ENCODE measurements at places on chromosomes 3 and 15.

DNA sequence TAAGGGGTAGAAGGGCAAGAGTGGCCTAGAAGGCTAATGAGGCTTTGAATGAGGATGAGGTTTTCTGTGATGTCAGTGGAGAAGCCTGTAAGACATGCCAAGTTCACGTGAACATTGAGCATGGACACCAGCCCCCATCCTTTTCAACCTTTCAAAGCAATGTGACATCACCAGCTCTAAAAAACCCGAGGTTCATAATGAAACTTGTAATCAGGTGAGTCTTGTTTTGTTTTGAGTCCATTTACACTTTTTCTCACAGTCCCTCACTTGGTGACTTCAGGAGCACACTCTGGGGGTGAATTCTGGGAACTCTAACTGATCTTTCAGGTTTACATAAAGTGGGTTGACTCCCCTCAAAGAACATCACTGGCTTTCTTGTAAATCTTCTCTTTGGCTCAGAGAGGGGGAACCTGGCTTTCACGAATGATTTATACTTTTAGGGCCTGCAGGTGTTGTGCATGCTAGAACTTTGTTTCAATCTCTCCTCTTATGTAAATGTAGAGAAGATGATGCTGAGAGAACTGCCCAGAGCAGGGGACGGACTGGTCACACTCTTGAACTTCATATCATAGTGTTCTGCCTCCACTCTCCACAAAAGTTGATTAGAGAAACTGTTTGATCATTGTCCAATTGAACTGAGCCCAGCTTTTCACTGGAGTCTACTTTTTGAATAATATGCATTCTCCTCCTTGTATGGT is 224.7 kb upstream of the SATB1 start:
- peak; percentile 35 for DNase-seq

DNA sequence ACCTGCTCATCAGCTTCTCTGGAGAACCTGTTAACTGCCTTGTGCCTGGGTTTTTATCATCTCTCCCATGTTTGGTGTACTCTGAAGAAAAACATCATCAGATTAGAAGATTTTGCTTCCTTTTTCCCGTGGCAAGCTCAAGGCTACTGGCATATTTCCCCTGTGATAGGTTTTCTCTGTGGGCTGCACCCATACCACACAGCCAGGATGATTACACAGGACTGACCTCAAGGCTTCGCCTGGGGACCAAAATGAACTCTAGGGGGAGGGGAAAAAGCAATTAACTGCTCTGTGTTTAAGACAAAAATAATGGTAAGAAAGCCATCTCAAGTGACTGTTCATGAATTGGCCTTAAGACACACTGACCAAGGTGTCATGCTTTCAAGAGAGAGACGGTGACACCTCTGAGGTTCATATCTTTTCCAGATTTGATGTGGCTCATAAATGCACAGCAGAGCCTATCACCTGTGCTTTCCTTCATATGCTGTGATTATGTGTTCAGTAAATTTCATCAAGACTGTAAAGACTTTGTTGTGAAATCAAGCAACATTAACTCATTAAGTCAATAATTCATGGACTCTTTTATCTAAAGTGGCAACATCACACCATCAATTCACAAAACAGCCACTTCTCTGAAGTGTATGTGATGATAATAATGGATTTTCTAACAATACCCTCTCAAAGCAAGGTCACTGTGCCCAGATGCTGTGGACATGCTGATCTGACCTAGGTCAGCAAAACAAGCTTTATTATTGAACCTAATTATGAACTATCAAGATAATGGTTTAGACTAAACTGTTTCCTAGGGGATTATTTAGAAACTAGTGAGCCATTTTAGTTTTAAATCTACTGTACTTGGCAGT is 427.9 kb downstream of the WDR72 start:
- no peak for DNase-seq

GRCh38 chr3:7484636-7485035 is 623.7 kb downstream of the GRM7 start:
- no peak for DNase-seq

DNA sequence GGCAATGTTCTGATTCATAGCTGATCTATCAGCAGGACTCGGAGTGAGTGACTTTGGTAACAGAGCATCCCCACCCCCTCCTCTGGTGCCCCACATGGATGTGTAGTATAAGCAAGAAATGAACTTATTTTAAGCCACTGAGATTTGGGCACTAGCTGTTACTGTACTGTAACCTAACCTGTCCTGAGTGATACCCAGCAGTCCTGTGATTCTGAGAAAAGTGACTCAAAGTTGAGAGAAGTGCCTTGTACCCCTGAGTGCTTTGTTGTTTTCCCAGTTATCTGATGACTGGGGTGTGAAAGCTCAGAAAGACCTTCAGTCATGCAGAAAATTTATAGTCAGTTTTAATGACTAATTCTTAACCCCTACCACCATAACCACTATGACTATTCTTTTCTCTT is 439.9 kb upstream of the RBMS3 start:
- no peak for DNase-seq

DNA sequence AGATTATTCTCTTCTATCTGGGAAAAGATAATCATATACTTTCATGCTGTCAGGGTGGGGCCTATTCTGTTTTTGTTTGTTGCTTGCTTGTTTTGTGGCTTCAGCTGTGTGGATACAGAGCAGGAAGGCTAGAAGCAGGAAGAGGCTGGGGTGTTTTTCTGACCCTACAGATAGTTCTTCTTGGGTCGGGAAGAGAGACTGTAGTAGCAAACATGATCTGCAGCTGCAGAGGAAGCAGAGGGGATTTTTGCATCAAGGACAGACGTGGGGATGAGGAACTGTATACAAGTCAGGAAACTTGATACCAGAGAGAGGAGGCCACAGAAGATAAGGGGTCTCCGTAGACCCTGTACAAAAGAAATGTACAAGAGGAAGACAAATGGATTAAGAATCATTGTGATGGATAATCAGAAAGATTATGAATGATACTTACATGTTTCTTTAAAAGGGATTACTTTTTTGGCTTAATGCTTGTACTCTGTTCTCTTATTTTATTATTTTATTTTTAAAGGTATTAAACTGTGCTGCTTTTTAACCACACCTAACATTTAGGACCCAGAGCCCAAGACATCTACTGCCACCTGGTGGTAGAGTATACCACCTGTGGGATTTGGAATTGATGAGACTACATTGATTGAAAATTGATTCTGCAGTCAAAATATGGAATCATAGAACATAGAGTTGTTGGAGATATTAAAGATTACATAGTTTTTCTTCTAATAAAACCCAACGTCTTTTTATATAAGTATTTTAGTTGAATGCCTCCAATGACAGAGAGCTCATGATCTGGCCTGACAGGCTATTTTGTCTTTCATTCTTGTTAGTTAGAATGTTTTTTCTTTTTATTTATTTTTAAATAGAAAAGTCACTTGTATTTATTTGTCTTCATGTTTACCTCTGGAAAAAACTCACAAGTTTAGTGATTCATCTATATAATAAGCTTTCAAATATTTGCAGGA is 87.3 kb upstream of the ROPN1 start:
- peak; percentile 4 for DNase-seq

DNA sequence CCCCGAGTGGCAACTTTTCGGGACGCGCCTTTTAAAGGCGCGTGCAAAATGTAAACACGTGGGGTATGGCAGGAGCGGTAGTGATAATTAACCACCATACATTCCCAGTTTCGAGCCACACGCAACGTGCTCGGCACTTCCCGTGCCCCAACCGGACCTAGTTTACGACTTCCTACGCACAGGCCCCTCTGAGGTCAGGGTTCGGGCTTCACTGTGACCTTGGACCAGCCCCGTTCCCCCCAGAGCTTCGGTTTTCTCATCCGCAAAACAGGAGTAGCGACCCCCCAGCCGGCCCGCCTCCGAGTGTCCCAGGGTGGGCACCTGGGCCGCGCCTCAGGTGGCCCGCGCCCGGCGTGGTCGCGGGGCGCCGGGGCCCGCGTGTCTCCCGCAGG is 451 bp downstream of the CHCHD4 start:
- DNase-seq = peak; percentile 72

- no peak for DNase-seq
These were observed 23.1 kb upstream of the SLC28A2 start for GRCh38 chr15:45228931-45229330.

DNA sequence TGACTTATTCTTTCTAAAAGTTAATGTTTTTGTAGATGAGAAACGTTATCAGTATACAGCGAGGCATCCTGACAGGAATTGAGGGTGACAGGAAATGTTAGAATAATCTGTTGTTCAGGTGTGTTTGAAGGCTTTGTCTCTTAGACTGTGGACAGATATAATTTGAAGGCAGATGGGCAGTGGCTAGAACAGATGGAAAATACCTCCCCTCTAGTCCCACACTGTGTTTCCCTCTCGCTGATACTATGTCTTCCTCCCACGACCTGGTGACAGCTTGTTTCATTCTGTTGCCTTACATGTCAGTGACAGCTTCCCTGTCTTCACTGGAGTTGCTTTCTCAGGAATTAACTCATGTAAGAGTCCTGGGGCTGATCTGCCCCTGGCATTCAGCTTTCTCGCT is 125.3 kb downstream of the MYRIP start:
- no peak for DNase-seq

- no peak for DNase-seq
These were observed 44.3 kb downstream of the CERS3 start for GRCh38 chr15:100484443-100484842.

Data from activated naive CD8-positive, alpha-beta T cell treated with anti-CD3 and anti-CD28 coated beads for 36 hours (primary cell).